Central memory CD8-positive, alpha-beta T cell (primary cell): ENCODE measurements at places on chromosomes 3 and 15.

- DNase-seq, result no peak
These were observed 364.4 kb downstream of the PTPRG start for GRCh38 chr3:61925721-61926120.

DNA sequence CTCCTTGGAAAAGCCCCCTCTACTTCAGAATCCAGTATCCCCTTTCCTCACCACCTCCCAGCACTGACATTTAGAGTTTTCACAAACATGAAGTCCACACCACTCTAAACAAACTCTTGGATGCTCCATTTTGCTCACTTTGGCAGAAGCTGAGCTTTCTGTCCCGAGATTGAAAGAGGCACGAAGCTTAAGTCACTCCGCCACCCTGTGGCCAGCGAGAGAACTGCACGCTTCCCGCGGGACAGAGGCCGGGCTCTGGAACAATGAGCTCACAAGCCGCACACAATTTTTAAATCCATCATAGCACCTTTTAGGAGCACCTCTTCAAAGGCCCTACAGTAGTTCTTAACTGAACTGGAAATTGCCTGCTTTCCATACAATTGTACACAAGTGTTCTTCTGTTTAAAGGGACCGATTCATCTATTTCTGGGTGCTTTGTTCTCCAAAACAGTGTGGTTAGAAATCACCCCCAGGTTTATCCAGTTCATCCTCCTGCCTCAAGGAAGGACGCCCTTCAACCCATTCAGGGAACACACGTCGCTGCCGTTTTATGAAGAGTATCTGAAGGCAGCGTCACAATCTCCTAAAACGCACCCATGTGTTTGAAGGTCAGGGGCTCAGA, 226.1 kb downstream of the VPS13C start:
- DNase-seq, result peak; percentile 62

DNA sequence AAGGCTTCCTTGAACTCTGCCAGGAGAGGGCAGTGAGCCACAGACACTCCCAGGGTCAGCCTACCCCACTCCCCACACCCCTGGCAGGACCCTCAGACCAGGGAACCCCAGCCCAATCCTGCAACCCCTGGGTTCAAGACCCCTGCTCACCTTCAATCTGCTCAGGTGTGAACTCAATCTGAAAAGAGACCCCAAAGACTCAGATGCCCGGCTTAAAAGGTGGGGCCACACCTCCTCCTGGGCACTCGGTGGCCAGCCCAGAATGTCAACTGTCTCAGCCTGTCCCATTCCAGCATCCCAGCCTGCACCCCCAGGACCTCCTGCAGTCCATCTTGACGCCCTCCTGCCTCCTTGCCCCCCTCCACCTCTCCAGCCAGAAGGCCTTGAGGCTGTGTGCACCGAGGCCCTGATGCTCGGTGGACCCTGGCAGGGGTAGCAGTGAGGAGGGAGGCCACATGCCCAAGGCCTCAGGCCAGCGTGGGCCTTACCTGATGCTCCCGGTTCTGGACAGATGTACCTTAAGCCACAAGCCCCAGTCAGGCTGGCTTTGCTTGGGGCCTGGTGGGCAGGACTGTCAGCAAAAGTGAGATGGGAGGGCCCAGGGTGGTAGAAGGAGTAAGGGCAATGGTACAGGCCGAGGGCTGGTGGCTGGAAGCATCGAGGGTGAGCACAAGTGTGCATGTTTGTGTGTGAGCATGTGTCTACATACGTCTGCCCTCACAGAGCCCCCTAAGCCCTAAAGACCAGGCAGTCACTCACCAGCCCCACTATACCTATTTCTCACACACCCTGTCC, 2.2 kb downstream of the MYL3 start:
- no peak for DNase-seq

DNA sequence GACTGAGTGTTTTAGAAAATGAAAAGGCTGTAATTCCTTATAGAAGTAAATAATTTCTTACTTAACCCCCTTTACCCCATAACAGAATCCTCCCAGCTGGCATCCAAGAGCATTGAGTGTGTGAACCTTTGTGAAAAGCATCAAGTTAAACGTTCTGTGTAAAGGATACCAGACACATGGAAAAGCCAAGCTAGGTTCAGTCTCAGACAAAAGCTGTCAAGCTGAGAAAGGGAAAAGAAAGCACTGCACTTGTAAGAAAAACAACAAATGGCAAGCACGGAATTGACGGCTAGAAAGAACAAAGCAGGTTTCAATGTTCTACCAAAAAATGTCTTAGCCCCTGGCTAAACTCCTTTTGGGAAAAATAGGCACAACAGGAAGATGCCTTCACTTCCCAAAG, 176.5 kb downstream of the FHIT start:
- no peak for DNase-seq
